ENCODE measurements at places on chromosomes 1 and 21.

DNA sequence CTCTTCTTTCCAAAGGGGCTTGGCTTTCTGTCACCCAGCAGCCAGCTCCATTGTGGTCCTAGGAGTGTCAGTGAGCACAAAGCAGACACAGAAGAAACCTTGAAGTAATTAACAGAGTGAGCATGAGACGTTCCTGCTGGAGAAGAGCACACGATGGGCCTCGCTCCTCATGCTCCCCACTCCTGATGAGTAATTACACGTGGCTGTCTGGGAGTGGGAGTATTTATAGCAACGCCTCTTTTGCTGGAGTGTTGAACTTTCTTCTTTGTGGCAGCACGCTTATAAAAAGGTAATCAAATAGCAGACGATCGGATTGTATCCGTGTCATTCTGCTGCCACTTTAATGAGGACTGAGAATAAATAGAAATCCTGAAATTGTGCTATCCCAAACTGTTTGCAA lies 185.8 kb downstream of the CAMTA1 start:
- DNase-seq, result no peak

GRCh38 chr1:234322979-234323378 lies 50.3 kb upstream of the COA6 start:
- DNase-seq, result no peak

GRCh38 chr21:31395268-31395667 lies 51.2 kb upstream of the TIAM1 start:
- no peak for DNase-seq

DNA sequence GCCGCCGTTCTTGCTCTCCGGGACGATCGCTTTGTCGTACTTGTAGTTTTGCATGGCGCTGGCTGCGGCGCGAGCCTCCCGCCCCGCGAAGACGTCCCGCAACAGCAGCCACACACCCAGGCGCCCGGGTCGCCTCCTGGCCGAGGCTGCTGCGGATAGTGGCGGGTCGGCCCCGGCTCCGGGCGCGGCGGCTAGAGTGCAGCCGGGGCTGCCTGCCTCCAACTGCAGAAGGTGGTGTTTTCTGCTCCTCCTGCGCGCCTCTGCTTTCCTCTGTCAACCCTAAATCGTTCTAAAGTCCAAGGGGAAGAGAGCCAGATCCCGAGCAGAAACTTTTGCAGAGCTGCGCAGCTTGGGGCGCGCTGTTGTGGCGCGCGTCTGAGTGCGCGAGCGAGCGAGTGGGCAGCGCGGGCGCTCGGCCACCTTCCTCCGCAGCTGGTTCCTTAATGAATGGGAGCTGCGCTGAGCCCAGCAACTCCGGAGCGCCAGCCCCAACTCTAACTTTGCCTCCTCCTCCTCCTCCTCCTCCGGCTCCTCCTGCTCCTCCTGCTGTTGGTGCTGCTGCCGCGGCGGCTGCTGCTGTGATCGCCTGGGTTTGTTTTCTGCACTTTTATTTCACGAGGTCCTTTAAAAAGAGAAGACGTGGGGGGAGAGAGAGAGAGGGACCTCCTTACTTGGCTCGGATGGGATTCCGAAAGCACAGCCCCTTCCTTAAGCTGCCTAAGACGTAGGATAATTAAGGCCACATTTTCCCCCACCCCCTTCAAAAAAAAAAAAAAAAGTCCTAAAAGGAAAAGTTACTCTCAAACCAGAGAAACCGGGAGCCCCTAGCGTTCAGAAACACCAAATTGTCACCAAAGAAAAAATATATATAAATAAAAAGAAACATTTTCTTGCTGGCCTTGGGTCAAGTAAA lies at the start of gene PLPP3:
Gene PLPP3, minus strand, starts transcription at position 601 of the 913 bp plus-strand sequence. Its CDS starts 547 bp downstream, at position 54.
- DNase-seq, result peak; percentile 27

DNA sequence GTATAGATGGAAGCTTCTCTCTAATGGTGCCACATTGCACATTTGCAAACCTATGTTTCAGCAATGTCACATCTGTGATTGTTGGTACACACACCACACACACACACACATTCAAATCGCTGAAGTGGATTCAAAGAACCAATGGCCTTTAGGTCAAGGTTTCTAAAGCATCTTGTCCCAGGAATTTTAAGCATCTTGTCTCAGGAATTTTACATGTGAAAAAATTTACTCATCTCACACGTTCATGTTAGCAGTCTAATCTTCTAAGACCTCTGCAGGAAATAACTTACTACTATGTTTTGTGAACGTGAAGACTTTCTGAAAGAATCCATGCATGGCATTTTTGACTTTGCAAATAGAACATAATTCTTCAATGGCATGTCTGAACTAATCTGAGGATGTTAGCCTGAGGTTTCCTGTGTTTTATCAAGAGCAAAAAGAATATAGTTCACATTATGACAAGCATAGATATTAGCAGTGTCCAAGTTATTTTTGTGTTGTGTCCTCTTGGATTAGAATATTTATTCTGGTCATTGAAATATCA lies 125.1 kb downstream of the CYYR1 start:
- no peak for DNase-seq

- no peak for DNase-seq
Measured at GRCh38 chr21:18117176-18117575, 127.5 kb upstream of the CHODL start.

DNA sequence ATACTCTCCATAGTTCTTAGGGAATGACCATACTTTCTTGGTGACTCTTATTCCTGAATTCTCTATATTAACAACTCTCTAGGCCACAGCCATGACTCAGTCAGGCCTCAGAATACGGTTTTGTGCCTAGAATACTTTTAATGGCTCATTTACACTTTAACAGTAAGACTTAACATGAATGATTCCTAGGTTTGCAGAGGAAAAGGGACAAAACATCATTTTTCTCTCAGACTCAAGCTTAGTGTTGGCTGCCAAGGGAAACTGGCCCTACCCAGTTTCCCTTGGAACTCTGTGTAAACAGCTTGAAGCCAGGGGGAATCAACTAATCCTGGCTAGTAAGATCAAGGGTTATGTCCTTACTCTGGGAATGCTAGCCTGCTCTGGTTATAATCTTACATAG lies 164.9 kb upstream of the PKN2 start:
- no peak for DNase-seq

- no peak for DNase-seq
Measured at GRCh38 chr1:92940541-92940940, 20.7 kb downstream of the DIPK1A start.

DNA sequence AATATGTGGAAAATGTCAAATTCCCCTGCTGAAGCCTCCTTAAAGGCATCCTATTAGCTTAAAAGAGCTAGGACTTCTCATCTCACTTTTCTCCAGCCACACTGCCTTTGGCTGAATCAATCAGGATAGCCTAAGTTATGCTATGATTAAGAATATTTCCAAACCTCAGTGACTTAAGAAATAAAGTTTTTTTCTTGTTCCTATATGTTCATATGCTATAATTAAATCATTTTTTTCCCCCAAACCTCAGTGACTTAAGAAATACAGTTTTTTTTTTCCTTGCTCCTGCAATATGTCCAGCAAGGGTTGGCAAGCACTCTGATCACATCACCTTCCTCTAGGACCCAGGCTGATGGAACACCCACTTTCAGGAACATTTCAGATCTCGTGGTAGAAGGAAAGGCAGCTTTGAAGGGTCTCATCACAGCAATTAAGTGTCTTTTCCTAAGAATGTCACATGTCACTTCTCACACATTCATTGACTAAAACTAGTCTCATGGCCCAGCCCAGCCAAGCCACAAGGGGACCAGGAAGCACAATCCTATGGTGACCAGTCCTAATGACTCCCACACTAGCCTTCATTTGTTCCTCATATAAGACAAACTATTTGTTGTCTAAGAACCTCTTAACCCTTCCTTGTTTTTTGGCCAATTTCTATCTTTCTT lies 6.3 kb upstream of the JUN start:
- DNase-seq, result no peak

DNA sequence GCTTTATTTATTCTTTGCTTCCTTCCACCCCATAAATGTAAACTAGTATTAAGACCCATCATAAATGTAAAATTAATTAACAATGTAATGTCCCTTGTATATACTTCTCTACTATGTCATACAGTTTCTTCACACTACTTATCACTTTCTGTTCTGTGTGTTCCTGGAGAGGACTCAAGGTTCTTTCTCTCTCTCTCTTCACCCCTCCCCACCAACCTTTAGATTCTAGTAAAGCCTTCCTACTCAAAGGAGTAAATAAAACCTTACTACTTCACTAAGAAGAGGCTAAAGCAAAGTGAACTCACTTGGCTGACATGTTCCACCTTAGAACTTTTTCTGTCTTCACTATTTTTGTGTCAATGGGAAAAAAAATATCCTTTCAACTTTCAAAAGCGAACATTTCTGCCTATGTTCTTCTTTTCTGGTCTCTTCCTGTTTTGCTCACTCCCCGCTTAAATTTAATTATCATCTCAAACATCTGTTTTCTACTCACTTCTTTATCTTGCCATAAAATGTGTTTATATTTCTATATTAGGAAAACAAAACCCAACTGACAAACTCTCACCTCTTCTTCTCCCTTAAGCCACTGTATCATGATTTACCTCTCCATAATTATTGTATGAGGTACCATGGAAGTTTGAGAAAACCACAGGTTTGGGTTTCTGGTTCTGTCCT lies 260.3 kb downstream of the DPYD start:
- no peak for DNase-seq

- no peak for DNase-seq
Measured at GRCh38 chr1:89198491-89199072, at the start of gene GBP4. Gene GBP4, minus strand, starts transcription at chr1:89198942. Its CDS starts 108 bp downstream, at chr1:89198834.

DNA sequence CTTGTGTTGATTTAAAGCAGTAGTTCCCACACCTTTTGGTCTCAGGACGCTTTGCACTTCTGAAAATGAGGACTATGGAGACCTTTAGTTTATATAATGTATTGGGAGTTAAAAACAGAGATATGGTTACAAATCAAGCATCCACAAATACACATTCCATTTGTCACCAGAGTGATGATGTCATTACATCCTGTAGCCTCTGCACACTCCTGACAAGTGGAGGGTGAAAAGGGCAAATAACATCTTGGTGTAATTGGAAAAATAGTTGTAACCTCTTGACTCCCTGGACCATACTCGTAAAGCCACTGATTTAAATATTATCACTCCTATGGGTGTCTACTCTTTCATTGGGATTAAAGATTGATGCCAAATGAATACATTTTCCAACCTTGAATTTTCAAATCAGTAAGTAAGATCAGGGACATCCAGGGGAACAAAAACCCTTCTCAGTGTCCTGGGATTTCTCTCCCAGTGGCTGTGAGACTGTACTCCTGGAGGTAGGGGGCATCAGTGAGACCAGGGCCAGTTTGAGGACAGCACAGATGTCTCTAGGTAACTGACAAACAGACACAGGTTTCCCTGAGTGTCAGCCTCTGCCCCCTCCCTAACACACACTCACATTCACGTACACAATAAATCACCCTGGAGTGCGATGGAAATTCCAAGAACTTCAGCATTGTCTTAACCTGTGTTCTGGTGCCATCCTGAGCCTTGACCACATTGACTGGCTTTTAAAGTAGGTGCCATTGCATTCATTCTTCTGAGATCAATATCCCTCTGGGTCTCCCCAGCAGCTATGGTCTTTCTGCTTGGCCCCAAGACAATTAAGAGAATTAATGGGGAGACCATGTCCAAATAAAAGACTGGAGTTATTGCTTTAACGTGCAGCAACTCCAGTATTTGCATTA lies 63.0 kb downstream of the NR5A2 start:
- DNase-seq, result no peak
